ENCODE measurements at places on chromosomes 5 and 9.
A peak's percentile ranks its signal among the peaks of the same experiment; 100 is the strongest.

- DNase-seq: no peak
These were observed 201.1 kb downstream of the ARHGEF28 start for GRCh38 chr5:73827106-73827450.

- DNase-seq: peak; percentile 38
These were observed 66.4 kb upstream of the FER start for GRCh38 chr5:108681079-108681921.

- no peak for DNase-seq
These were observed 10.4 kb upstream of the FAM120AOS start for GRCh38 chr9:93463638-93464248.

DNA sequence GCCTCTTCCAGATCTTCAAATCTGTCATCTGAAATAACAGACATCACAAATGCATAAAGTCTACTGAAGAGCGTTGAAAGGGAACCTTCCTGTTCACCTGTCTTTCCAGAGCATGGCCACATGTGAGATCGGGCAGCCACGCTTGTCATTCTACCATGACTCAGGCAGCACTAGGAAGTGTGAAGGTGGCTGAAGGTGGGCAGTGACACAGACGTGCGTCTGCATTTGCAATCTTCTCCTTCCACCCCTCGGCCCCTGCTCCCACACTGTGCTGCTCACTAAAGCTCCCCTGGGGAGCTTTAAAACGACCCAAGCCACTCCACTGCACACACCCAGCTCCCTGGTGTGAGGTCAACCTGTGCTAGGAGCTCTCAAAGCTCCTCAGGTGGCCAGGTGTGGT is 2.5 kb downstream of the ENTR1 start:
- DNase-seq: no peak
